ENCODE measurements at places on chromosomes 2 and 18.

- DNase-seq = peak; percentile 56
Observed at GRCh38 chr2:200033929-200034328, 78.5 kb downstream of the MAIP1 start.

GRCh38 chr2:144267239-144267638 is 252.7 kb downstream of the ZEB2 start:
- DNase-seq = no peak

DNA sequence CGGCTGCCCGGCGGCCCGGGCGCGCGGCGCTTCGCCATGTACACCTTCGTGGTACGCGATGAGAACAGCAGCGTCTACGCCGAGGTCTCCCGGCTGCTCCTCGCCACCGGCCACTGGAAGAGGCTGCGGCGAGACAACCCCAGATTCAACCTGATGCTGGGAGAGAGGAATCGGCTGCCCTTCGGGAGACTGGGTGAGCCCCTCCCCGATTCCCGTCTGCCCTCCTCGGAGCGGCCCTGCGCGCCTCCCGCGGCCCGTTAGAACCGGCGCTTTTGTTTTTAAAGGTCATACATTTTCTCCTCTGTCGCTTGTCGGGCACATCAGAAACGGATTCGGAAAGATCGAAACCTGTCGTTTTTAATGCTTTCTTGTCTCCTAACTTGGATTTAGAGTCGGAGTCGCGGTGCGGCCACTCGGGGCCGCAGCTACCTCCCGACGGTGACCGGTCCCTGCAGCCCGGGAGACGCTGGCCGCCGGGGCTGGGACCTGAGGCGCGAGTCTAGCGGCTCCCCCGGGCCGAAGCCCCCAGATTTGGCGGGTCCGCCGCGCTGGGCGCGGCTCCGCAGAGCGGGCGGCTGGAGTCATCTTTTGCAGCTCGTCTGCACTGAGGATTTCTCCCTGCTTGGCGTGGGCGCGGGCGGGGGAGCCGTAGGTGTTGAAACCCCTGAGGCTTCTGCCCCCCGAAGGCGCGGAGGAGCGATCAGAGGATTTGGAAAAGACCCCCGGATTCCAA is 519 bp downstream of the TTL start:
- peak; percentile 36 for DNase-seq

GRCh38 chr2:237295889-237296480 is 118.0 kb downstream of the COL6A3 start:
- no peak for DNase-seq

DNA sequence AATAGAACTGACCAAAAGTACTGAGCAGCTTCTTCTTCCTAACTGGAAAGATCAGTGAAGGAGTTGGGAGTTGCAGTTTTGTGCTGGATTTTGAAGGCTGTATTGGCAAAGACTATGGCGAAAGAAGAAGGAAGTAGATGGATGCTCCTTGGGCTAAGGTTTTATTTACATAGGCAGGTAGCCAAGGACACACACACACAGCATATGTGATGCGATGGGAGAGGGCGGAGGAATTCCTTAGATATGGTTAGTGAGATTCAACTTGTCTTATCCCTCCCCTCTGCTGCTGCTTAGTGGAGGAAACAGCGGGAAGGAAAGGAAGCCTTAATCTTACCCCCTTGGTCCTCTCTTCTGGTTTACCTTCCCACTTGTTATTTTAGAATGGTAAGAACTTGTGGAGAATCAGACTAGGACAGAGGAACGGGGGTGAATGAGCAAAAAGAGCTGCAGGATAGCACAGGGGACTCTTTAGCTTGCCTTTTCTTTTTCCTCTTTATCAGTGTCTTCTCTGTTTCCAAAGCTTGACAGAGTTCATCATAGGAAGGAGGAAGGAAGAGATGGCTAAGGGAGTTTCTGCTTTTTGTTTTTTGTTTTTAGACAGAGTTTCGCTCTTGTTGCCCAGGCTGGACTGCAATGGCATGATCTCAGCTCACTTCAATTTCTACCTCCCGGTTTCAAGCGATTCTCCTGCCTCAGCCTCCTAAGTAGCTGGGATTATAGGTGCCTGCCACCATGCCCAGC is 87.9 kb downstream of the OSBPL6 start:
- DNase-seq = peak; percentile 34

GRCh38 chr2:171281110-171281509 is 120.4 kb upstream of the TLK1 start:
- DNase-seq = no peak

GRCh38 chr2:216492597-216493333 is 5.9 kb upstream of the RPL37A start:
- DNase-seq = no peak

DNA sequence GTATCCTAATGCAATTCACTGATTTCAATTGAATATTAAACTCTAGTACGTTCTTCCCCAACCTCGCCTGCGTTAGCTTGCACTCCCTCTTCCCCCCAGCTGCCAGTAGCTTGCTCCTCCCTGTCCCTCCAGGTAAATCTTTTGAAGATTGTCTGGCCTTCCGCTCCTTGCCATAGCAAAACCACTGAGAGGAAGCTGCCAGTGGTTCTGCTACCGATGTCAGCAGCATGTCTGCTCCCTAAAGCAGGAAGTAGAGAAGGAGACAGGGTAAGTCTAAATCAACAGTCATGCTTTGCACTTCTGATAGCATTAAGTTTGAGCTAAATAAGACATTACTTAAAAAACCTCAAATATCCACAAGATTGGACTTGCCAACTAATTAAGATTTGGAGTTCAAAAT is 89.1 kb downstream of the SCN2A start:
- no peak for DNase-seq

- DNase-seq = no peak
Observed at GRCh38 chr2:11628675-11629074, 41.3 kb downstream of the NTSR2 start.

DNA sequence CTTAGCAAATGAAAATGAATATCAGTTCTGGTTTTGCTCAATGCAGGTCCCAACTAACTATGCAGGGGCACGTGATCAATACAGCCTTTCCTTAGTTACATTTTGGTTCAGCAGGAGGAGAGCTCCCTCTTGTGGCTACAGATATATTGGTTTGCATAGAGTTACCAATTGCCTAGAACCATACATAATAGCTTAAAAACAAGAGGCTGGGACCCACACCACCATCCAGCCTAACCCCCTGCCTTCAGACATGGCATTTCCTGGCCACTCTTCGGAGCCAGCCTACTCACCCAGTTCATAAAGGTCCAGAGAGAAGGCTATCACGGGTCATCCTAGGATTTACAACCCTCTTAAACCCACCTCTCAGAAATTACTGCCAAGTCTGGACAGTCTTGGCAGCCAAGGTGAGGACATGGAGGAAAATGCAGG is 10.5 kb downstream of the CCDC93 start:
- DNase-seq = peak; percentile 85

DNA sequence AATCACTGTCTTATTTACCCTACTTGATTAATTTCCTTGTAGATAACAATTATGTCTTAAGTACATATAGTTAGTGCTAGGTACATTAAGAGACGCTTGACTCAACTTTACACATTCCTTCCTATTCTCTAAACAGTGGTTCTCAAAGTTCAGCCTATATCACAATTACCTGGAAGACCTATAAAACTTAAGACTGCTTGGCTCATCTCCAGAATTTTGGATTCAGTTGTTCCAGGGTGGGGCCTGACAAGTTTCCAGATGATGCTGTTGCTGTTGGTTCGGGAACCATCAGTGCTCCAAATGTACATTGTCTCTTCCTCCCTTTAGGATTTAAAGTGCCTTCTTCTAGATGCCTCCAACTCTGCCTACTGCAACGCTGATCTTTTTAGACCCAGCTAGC is 4.0 kb downstream of the PPP3R1 start:
- DNase-seq = no peak

GRCh38 chr2:102662833-102663232 is 43.5 kb downstream of the SLC9A2 start:
- no peak for DNase-seq

DNA sequence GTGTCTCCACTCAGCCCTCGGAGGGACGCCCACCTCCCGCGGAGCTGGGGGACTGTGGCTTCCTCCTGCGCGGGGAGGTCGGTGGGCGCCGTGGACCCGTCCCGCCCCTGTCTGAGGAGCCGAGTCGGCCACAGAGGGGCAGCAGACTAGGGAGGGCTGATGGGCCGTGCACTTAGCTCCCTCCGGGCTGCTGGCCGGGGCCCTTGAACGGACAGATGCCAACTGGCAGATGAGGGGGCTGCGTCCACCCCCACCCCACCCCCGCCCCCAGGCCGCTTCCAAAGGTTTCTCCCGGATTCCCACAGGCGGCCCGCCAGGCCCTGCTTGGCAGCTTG is 10.4 kb upstream of the UBE2F start:
- DNase-seq = no peak

DNA sequence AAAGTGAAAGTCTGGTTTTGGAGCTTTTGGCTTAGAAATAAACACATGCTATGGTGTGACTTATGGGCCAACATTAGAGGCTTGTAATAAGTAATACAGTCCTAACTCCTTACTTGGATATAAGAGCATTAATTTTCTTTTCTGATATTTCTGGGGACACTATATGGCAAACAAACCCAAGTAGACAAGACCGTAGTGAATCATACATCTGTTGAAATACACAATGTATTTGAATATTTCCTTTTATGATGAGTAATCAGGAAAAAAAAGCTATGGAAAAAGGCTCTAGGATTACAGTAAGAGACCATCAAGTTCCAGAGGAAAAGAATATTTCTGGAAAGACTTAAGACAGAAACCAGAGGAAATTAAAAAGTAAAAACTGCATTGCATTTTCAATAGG is 146.0 kb upstream of the CYP26B1 start:
- no peak for DNase-seq

- no peak for DNase-seq
Observed at GRCh38 chr2:219701847-219702634, 74.6 kb downstream of the SLC4A3 start.

GRCh38 chr18:59540346-59540745 is 156.9 kb downstream of the CCBE1 start:
- no peak for DNase-seq

Measured in muscle of back (tissue), 13 donors.